CD4-positive, alpha-beta T cell treated with Interferon gamma for 1 hour (primary cell): ENCODE measurements at places on chromosomes 11 and 22.

DNA sequence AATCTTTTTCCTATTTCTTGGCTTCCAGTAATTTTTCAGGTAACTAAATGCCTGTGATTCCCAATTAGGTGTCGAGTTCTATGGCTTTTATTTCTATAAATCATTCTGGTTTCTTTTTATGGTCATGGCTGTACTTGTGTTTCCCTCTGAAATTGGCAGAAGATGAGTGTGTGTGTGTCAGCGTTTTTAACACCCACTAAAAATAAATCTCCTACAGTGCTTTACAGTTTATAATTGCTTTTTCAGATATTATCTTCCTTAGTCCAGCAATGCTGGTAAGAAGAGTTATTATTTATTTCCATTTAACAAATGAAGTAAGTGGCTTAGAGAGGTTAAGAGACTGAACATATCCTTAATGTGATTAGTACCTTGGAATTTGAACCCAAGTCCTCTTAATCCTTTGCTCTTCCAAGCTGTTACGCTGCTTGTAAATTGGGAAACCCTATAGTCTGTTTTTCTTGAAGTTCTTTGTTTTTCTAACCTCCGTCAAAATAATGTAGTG is 125.2 kb downstream of the TEAD1 start:
- no peak for DNase-seq

DNA sequence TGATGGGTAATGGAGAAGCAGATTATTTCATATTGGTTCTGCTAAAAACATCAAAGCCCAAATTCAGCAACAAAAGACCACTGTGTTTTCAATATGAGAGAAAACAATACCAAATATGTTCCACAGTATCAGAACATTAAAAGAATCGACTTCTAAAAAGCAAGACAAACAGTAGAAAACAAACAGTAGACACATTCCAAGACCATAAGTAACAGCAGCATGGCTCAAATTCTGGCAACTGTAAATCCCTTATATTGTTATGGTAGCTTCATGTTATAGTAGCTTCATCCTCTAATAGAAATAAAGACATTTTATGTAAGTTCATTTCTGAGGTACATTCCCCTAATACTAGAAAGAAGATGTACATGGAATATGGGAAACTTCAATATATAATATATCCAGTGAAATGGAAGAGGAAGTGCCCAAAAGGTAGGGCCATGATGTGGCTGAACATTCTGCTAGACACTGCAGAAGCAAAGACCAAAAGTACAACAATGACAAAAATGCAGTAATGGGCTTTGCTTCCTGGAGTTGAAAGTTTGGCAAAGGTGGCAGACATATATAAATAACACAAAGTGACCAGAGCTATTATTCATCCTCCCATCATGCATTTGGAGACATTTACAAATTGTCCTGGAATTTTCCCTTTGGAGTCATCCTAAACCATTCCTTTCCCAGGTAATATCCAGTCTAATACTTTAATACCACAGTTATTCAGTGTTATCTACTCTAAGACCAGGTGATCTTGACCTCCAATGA is 299.9 kb downstream of the DCDC1 start:
- no peak for DNase-seq

DNA sequence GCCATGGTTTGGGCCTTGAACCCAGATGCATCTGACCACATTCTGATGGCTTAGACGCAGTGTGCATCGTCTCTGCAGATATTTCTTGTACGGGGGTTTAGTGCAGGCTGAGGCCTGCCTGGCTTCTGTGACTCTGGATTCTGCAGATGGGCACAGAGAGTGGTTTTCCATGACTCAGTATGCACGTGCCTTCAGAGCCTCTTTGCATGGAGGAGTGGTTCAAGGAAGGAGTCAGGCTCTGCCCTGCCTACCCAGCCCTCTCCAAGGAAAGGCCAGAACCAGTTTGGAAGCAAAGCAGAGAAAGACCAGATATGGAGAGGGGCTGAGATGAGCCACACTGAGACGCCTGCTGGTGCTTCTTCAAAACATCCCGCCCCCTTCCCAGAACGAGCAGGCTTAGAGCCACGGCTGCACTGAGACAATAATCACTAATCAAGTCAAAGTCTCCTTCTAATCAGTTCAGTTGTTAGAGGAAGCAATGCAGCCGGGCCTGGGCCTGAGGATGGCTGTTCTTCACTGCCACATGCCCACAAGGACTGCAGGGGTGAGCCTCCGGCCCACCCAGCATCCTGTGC is 308.9 kb downstream of the NXPE2 start:
- DNase-seq = no peak

GRCh38 chr11:2741377-2742131 is 41.8 kb upstream of the KCNQ1OT1 start:
- DNase-seq = no peak

DNA sequence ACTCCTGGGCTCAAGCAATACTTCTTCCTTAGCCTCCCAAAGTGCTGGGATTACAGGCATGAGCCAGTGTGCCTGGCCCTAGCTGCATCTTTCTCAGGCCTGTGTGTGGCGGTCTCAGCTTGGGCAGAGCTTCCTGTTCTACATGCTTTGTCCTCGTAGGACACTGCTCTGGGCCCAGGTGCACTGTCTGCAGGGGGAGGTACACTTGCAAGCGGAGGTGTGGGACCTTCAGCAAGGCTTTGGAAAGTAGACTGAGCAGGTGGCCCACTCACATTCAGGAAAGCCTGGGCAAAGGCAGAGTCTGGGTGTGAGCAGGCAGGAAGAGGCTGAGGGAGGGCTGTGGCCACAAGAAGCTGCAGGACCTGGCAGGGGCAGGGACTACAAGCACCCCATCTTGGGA is 33.6 kb upstream of the SUSD2 start:
- DNase-seq = no peak

DNA sequence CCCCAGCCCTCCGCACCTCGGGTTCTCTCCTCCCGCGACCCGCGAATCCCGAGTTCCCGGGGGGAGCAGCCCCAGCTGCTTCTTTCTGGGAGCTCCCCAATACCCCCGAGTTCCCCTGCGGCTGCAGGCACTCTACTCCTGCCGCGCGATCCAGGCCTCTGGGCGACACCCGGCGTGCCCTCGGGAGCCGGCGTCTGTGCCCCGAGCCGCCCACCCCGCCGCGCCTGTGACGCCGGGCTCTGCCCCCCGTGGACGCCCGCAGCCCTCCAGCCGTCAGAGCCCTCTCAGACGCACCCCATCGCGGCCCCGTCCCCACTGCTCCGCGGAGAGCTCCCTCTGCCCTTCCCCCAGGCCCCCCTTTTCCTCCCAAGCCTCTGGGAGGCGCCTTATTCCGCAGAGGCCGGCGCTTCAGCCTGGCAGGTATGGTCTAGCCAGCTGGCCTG is 422 bp downstream of the GLB1L2 start:
- DNase-seq = no peak

DNA sequence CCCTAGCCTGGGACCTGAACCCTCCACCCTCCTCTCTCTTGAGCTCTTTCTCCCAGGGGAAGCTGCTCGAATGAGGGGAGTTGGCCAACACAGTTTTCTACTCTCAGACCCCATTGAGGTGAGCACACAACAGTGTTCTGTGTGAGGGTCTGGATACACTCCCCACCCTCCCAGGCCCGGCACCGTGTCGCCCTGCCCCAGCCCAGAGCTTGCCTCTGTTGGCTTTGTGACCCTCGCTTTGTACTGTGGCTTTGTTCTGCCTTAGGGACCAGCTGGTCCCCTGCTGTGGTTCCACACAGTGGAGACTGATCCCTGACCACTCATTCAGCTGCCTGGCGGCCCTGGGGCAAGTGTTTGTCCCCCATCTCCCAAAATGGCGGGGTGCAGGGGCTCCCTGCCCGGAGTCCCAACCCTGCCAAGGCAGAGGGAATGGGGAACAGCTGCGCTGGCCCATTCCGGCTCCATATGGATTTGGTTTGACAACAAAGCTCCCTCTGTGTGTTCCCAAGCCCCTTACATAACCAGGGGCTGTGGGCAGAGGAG is 8.3 kb downstream of the ST3GAL4 start:
- DNase-seq = no peak

- DNase-seq = peak; percentile 78
Observed at GRCh38 chr22:36405671-36406538, 18.1 kb upstream of the MYH9 start.
